GM10248 (cell line): ENCODE measurements at places on chromosomes 3 and 15.

- no peak for DNase-seq
These were observed 152.6 kb downstream of the BBX start for GRCh38 chr3:107675233-107675900.

GRCh38 chr3:148922467-148922866, 57.4 kb downstream of the CPA3 start:
- no peak for DNase-seq

GRCh38 chr15:54638666-54639065, 558.1 kb downstream of the RSL24D1 start:
- DNase-seq = no peak

GRCh38 chr15:83871808-83872559, 218.1 kb downstream of the ADAMTSL3 start:
- DNase-seq = peak; percentile 33

- no peak for DNase-seq
These were observed 76.3 kb upstream of the COL8A1 start for GRCh38 chr3:99562138-99562537.

DNA sequence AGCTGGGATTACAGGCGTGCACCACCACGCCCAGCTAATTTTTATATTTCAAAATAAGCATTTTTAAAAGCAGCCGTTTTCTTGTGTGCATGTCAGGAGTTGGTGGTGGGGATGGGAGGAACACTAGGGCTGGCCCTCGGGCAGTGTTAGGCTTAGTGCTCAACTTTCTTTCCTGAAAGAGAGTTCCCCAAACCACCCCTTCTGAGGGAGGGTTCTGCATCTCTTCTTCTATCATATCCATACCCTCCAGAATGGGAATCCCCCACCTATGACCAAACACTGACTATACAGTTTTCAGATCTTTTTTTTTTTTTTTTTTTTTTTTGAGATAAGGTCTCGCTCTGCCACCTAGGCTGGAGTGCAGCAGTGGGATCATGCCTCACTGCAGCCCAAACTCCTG, 12.5 kb downstream of the PFKFB4 start:
- DNase-seq = no peak

- DNase-seq = peak; percentile 25
These were observed 8.6 kb downstream of the OXSR1 start for GRCh38 chr3:38173834-38174418.

GRCh38 chr15:66851311-66852063, 149.5 kb downstream of the SMAD6 start:
- DNase-seq = peak; percentile 91

GRCh38 chr3:57709031-57709430, 16.2 kb upstream of the DENND6A start:
- DNase-seq = no peak

GRCh38 chr3:160796089-160796812, 40.2 kb downstream of the PPM1L start:
- DNase-seq = no peak
